GM04504 (cell line): ENCODE measurements at places on chromosomes 11 and 22.

DNA sequence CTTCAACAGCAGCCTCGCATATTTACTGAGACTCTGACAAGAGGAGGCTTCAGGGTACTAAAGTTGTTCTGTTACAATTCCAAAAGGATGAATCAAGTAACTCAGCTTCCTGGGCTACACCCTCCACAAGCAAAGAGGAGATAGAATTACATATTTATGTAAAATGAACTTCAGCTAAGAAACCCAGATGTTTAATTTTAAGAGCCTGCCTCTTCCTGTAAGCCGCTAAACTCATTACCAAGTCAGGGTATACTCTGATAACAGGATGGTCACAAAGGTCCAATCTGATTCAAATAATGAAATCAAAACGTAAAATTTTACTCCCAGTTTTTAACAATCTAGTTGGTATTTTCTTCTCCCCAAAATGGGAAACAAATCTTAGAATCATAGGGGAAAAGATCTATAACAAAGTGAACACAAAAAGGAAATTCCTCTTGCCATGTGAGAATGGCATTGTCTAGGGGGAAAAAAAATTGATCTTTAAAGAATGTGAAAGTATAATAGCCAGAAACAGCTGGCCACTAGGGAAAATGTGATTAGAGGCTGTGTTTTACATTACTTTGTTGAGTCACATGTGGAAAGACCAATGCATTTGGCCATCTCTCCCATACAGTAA is 30.9 kb downstream of the CHEK2 start:
- peak; percentile 58 for DNase-seq

DNA sequence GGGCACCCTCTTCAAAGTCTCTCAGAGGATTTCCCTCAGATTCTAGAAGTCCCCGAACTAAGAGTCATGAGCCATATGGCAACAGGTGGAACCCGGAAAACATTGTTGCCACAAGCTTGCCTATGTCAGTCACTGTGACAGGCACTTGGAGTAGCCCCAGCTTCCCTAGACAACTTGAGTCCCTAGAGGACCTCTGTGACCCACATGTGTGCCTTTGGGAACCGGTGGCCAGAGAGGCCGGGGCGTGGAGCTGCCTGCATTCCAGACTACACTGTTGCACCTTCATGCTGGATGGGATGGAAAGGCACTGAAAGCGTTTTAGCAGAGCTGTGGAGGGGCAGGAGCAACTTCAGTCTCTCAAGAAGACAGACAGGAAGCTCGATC is 12.1 kb downstream of the SLC37A2 start:
- DNase-seq = no peak

GRCh38 chr22:20449819-20450550 is 12.4 kb upstream of the SCARF2 start:
- DNase-seq = no peak

DNA sequence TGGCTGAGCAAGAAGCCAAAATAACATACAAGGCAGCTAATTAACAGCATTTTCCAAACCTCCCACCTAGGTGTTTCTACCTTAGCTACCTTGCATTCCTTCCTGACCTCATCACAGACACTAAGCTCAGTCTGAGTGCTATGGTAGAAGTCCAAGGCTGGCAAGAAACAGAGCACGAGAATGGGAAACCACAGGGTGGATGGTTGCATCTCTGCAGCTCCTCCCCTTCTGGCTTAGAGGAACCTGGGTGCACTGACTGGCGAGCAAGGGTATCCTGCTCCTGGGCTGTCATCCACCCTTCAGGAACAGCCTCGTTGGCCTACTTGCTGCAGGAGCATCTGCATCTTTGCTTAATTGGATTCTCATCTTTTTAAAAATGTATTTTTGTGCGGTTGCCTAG is 73.1 kb upstream of the KIRREL3 start:
- no peak for DNase-seq

GRCh38 chr11:92681586-92681985 is 287.9 kb upstream of the MTNR1B start:
- no peak for DNase-seq
